ENCODE measurements at places on chromosomes 11 and 22.

- DNase-seq: no peak
Measured at GRCh38 chr11:111829185-111829968, 42.0 kb downstream of the ALG9 start.

DNA sequence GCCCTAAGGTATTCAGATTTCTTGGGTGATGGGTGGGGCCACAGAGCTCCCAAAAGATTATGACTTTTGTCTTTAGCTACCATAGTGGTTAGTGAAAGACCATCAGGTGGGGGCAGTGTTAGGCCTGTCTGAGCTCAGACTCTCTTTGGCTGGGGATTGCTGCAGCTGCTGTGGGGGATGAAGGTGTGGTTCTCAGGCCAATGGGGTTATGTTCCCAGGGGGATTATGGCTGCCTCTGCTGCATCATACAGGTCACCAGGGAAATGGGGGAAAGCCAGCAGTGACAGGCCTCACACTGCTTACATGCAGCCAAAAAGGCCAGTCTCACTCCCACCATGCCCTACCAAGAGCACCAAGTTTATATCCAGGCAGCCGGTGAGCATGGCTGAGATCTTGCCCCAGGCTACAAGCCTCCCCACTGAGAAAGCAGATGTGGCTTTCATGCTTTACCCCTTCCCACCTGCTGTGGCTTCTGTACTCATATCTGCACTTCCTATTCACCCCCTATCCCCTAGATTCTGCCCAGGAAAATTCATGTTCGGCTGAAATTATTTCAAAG is 24.8 kb downstream of the CNTF start:
- no peak for DNase-seq

GRCh38 chr11:65661599-65662246 is 993 bp downstream of the RELA start:
- DNase-seq: no peak

GRCh38 chr11:109864834-109865547 is 228.2 kb upstream of the ZC3H12C start:
- DNase-seq: no peak

- no peak for DNase-seq
Measured at GRCh38 chr11:66316849-66317251, at the start of gene CD248. Gene CD248, minus strand, starts transcription at chr11:66317044. Its CDS starts 17 bp downstream, at chr11:66317027.

GRCh38 chr22:31947296-31947695 is 3.0 kb downstream of the YWHAH start:
- no peak for DNase-seq

DNA sequence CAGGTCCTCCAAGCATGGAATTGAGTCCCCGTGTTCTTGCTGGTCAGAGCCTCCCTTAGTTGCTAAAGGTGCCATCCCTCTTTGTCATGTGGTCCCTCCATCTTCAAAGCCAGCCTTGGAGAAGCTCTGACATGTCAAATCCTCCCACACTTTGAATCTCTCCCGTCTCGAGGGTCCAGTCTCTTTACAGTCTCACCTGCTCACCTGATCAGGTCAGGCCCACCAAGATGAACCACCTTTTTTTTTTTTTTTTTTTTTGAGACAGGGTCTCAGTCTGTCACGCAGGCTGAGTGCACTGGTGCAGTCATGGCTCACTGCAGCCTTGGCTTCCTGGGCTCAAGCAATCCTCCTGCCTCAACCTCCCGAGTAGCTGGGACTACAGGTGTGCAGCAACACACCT is 100.3 kb upstream of the PRR5 start:
- no peak for DNase-seq

DNA sequence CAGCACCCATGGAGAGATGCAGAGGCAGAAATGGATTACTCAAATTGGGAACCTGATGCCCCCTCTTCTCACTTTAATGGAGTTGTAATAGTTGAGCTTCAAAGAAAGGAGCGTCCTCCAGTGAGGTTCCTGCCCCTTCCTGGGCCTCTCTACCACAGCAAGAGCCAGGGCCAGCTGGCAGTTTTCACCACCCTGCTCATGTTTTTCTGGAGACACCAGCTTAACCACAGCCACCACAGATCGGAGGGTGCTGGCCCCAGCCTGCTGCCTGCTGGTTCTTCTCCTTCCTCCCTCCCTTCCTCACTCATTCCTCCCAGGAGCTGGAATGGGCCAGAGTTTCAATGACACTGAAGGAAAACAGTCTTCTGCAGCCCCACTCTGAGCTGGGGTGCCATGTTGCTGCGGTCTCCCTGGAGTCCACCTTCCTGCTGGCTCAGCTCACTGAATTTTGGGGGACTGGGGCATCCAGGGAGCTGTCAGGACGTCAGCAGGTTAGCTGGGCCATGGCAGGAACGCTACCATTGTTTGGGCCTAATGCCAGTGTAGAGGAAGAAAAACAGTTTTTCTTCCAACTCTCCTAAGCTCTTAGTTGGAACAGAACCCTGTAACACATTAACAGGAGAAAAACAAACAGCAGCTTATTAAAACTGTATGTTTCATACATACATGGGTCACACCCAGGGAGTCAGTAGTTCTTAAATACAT is 57.7 kb downstream of the TRAF6 start:
- no peak for DNase-seq

DNA sequence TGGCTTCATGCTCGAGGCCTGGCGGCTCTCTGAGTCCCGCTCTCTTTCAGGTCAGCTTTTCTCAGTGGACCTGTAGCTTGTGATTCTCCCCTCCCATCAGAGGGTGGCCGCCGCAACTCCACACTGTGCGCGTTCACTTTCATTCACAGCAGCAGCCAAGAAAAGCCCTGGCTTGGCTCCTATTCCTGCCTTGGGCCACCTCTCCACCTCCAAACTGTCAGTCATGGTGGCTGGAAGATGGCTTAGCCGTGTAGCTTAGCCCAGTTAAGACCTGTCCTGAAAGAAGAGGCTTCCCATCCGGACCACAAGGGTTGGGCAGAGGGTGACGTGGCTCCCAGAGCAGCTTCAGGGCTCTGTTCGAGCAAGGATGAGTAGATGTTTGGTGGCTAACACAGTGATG is 125.5 kb downstream of the TBC1D22A start:
- DNase-seq: no peak

All from occipital lobe (tissue), 3 donors.